ENCODE measurements at places on chromosomes 11 and 22.

DNA sequence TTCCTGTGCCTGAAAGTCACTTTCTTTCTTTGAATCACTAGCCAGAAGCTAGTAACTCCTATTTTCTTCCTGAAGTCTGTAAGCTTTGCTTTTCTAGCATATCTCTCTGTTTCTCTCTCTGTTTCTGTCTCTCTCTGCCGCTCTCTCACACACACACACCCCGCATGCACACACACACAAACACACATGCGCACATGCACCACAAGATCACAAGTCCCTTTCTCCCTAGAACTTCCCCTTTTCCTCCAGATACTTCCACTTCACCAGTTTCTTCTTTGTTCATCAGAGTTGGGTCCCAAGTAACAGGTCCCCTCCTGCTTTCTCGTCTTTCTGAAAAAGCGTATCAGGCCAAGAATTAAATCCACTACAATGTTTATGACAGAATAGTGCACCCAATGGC lies 148.5 kb upstream of the HSD17B12 start:
- DNase-seq = no peak

- no peak for DNase-seq
Observed at GRCh38 chr11:86812981-86813380, 12.6 kb downstream of the PRSS23 start.

DNA sequence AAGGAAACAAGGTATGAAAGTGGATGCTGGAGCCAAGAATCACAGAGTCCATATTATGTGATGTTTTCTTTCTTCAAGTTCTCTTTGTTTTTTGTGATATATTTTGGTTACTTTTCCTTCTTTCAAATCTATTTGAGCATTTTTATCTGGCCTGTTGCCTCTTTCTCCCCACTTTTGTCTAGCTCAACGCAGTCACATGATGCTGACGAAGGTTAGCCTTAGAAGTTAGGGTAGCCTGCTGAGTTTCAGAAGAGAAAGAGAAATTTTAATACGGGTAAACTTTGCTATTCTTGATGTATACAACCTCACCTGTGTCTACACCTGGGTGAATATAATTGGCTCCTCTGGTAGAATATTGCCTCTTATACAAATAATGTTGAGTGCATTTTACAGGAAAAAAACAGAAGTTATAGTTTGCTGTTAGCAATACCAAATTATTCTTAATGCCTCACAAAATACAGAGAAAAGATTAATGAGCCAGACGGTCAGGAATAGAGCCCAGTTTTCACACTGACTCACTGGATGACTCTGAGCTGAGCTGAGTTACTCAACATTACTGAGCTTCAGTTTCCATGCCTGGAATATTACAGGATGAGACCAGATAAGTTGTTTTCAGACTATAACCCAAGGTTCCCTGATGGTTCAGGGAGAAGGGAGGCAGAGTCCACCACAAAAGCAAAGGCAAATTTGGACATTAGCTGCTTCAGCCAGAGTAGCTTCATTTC lies 161.6 kb upstream of the BDNF start:
- no peak for DNase-seq

- no peak for DNase-seq
Observed at GRCh38 chr11:1968454-1969002, 21.4 kb downstream of the MRPL23 start.

DNA sequence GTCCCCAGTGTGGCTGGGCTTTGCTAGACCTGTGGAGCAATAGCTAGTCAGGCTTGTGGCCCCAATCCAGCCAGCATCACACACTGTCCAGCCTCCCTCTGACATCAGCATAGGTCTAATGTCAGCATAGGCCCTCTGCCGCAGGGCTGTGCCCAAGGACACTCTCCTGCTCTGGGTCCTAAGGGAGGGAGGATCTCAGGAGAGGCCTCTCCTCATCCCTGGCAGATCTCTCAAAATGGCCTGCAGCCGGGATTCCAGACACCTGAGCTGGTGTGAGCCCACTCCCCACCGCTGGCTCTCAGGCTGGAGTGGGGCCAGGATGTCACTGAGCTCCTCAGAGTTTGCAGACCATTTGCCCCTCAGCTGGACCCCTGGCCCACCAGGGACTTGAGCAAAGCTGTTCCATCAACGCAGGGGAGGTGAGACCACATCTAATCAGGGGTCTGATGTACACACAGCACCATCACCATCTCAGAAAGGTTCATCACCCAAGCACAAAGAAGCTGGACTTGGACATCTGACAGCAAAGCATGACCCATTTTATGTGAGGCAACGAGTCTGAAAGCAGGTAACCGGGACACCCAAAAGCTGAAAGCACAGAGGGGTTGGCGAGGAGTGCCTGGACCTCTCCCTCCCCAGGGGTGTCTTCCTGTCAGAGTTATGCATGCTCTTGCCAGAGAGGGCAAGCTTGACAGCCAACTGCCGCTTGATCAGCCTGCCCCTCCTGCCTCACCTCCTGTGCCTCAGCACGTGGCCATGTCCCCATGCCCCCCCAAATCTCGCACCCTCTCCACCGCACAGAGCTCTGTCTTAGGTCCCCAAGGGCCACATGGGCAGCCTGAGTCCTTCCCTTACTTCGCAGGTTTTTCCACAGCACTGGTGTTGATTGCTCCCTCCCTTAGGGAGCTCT lies 69.7 kb upstream of the SEPTIN5 start:
- DNase-seq = no peak
